Heart right ventricle (tissue), 16 donors: ENCODE measurements at places on chromosomes 1 and 21. TPM values are rescaled to one million over a fixed set of nuclear protein-coding genes. Genes with fewer than 3 reads are reported as not detected.

Gene SPATA17
- polyA plus RNA-seq, result 1.2 TPM

DNA sequence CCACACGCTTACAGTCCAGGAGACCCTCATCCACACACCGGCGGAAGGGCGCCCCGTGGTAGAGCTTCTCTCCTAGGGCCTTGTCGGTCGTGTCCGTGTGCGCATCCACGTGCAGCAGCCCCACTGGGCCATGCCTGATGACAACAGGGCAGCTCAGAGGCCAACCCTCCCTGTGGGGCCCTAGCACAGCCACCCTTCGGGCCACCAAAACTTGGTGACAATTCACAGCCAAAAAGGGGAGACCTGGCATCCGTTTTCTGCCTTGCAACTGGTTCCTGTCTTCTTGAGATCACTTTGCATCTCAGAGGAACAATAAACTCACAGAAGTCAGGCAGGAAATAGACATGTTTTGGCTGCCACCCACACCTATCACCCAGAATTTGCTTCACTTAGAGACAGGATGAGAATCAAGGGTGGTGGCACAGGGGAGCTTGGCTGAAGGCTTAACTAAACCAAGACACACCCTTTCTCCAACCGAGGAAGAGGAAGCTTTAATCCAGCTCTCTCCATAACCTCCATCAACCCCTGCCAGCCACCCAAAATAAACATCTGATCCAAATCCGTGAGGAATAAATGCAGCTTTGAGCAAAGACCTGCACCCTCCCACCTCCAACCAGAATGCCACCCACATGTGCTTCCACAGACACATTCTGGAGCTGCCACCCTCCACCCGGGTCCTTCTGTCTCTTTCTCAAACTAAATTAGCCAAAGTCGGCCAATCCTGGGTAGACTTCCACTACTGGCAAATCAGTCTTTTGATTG lies 5.7 kb downstream of the AGMAT start:
- peaks cover 3% of the 10 kb centered on the region for H3K4me1 ChIP-seq
- H3K27ac ChIP-seq, result no peak overlapping the region
- DNase-seq, result no peak
- peaks cover 10% of the 10 kb centered on the region for H3K27me3 ChIP-seq
- H3K4me3 ChIP-seq, result no peak overlapping the region

DNA sequence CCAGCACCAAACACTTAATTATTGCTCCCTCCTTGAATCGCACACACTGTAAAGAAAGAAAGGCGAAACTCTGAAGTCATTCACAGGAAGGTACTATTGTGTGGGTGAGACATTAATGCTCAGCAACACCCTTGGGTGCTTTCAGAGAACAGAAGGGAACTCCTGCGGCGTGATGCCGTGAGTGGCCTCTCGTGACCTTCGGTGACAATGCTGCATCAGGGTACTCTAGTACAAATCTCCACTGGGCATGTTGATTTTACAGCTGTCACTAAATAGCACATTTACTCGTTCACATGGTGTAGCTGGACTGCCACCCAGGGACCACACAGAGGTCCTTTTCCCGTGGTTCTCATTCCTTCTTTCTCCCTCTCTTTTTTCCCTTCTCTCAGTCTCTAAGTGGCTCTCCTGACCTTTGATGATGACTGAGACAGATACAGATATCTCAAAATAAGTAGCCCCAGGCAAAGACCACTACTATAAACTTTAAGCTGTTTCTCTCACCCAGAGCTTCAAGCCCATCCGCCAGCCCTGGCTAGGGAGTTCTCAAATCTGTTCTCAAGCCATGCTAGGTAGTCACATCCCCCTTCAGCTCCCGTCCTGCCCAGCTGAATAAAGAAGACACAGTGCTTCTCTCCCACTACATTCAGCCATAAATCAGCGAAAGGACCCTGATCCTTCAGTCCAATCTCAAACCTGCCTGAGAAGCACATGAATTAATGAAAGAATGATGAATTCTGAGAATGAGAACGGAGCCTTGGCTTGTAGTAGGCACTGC lies 223.4 kb upstream of the FMN2 start:
- H3K36me3 ChIP-seq, result no peaks in the 10 kb centered on the region
- no peak overlapping the region for H3K4me3 ChIP-seq
- H3K27ac ChIP-seq, result no peak overlapping the region
- no peak for DNase-seq
- no peaks in the 10 kb centered on the region for H3K27me3 ChIP-seq
- H3K4me1 ChIP-seq, result no peaks in the 10 kb centered on the region

DNA sequence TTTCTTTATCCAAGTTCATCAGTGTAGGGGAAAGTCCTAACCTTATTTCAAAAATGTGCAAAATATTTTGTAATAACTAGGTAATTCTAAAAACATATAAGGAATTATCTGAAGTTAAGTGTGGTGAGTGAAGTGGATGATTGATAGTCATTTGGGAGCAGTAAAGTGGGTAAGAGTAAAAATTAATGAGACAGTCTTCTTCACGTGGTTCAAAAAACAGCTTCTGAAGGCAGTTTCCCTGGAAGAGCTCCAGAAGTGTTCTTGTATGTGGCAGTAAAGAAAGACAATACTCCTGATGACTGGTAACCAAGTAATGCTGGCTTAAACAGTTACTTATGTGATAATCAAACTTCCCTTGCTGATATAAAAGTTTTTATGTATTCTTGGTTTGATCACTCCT lies 50.3 kb downstream of the LEPR start:
- H3K27ac ChIP-seq, result no peak overlapping the region
- no peaks in the 10 kb centered on the region for H3K27me3 ChIP-seq
- peaks cover 35% of the 10 kb centered on the region for H3K4me1 ChIP-seq

GRCh38 chr1:59150577-59151386 lies 146.1 kb upstream of the FGGY start:
- no peaks in the 10 kb centered on the region for H3K36me3 ChIP-seq
- H3K4me3 ChIP-seq, result peak overlapping the region; percentile 19
- H3K4me1 ChIP-seq, result peaks cover 36% of the 10 kb centered on the region
- no peaks in the 10 kb centered on the region for H3K27me3 ChIP-seq

GRCh38 chr1:210089855-210090254 lies 142.7 kb upstream of the SERTAD4 start:
- H3K4me3 ChIP-seq, result no peak overlapping the region
- H3K36me3 ChIP-seq, result no peaks in the 10 kb centered on the region
- DNase-seq, result no peak
- no peak overlapping the region for H3K27ac ChIP-seq

- no peak overlapping the region for H3K27ac ChIP-seq
- no peaks in the 10 kb centered on the region for H3K4me1 ChIP-seq
- no peaks in the 10 kb centered on the region for H3K36me3 ChIP-seq
- no peaks in the 10 kb centered on the region for H3K27me3 ChIP-seq
- H3K4me3 ChIP-seq, result no peak overlapping the region
- no peak for DNase-seq
Measured at GRCh38 chr1:192668409-192668983, 32.5 kb downstream of the RGS13 start.

GRCh38 chr1:154151311-154151710 lies 3.6 kb downstream of the NUP210L start:
- H3K4me1 ChIP-seq, result peaks cover 14% of the 10 kb centered on the region
- no peaks in the 10 kb centered on the region for H3K27me3 ChIP-seq
- peaks cover 19% of the 10 kb centered on the region for H3K36me3 ChIP-seq
- DNase-seq, result no peak
- H3K4me3 ChIP-seq, result no peak overlapping the region

DNA sequence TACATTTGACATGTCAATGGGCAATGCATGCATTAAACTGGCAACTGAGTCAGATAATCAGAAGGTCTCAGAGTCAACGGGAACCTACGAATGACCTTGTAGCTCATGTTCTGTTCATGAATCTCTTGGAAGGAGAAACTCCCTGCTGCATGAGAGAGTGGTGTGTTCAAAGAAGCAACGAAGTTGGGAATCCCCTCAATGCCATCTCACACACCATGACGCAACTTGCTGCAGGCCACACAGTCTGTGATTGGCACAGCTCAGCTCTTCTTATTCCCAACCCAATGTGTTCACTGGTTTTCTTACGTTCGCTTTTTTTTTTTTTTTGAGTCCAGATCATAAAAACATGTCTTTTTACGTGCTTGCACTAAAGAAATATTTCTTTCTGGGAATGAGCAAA lies 53.5 kb upstream of the PRDM2 start:
- DNase-seq, result no peak
- H3K27me3 ChIP-seq, result no peaks in the 10 kb centered on the region
- H3K4me1 ChIP-seq, result no peaks in the 10 kb centered on the region
- H3K36me3 ChIP-seq, result no peaks in the 10 kb centered on the region
- H3K27ac ChIP-seq, result no peak overlapping the region
- no peak overlapping the region for H3K4me3 ChIP-seq

Gene ACTL8
- not detected for polyA plus RNA-seq

DNA sequence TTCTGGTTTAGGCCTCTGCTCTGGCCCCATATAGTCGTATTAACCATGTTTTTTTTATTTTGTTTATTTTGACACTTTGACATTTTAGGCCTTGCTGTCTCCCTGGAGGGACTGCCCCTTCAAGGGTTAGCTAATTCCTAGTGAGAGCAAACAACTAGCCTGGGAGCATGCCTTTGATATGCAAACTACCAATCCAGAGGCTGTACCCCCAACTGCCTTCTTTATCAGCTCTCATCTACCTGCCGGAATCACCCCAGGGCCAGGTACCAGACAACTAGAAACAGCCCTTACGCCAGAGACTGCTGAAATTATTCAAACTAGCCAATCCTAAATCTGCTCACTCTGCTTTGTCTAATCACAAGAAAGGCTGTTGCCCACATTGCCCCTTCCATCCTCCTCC lies 13.0 kb upstream of the ST6GALNAC5 start:
- no peaks in the 10 kb centered on the region for H3K36me3 ChIP-seq
- no peaks in the 10 kb centered on the region for H3K4me1 ChIP-seq
- H3K27ac ChIP-seq, result no peak overlapping the region

- H3K4me3 ChIP-seq, result no peak overlapping the region
- no peaks in the 10 kb centered on the region for H3K36me3 ChIP-seq
- no peak for DNase-seq
- H3K27me3 ChIP-seq, result no peaks in the 10 kb centered on the region
- H3K4me1 ChIP-seq, result no peaks in the 10 kb centered on the region
Measured at GRCh38 chr1:159700312-159700711, 14.1 kb downstream of the CRP start.

GRCh38 chr1:214700437-214700836 lies 97.4 kb downstream of the CENPF start:
- no peaks in the 10 kb centered on the region for H3K4me1 ChIP-seq
- H3K36me3 ChIP-seq, result no peaks in the 10 kb centered on the region
- H3K4me3 ChIP-seq, result no peak overlapping the region
- H3K27me3 ChIP-seq, result no peaks in the 10 kb centered on the region
- DNase-seq, result no peak
- H3K27ac ChIP-seq, result no peak overlapping the region

Gene GCSAML
- polyA plus RNA-seq, result under 0.01 TPM

Gene MAEL
- 0.75 TPM for polyA plus RNA-seq

GRCh38 chr1:182644886-182645285 lies 39.5 kb downstream of the RGS8 start:
- no peaks in the 10 kb centered on the region for H3K4me1 ChIP-seq
- no peak overlapping the region for H3K4me3 ChIP-seq
- no peaks in the 10 kb centered on the region for H3K36me3 ChIP-seq
- H3K27me3 ChIP-seq, result no peaks in the 10 kb centered on the region
- no peak for DNase-seq

GRCh38 chr1:159187647-159188374 lies 16.4 kb downstream of the CADM3 start:
- H3K27me3 ChIP-seq, result peaks cover 93% of the 10 kb centered on the region
- H3K36me3 ChIP-seq, result no peaks in the 10 kb centered on the region
- peak overlapping the region; percentile 31 for H3K4me3 ChIP-seq

GRCh38 chr1:226108935-226109828 lies 46.7 kb downstream of the H3-3A start:
- DNase-seq, result peak; percentile 60
- H3K4me3 ChIP-seq, result peak overlapping the region; percentile 55
- H3K36me3 ChIP-seq, result no peaks in the 10 kb centered on the region
- H3K27me3 ChIP-seq, result no peaks in the 10 kb centered on the region

Gene SIKE1
- 26.6 TPM for polyA plus RNA-seq

DNA sequence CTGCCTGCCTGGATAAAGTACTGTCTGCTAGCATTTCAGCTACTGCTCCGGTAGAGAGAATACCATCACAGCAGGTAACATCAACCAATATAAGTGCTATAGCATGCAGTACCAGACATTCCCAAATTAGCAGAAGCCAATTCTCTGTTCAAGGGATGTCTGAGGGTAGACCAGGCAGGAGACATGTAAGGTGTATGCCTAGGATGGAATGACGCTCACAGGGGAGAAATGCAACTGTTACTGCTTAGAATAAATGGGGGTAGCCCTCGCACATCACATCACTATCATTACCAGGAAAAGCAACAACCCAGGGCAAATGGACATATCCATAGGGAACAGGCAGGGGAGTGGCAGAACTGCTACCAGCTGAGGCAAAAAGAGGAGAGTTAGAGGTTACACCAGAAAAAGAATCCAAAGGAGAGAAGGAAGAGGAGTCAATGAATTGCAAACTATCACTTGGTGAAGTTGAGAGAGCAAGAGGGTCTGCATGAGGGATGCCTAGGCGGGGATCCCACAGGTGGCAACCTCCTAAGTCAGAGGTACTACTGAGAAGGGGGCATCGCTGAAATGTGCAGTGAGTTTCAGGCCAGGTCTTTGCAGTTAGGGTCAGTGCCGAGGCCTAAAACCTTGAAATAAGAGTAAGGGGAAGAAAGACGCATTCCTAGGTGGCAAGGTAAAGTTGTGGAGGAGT lies 1.1 kb downstream of the UBE2Q1 start:
- no peaks in the 10 kb centered on the region for H3K27me3 ChIP-seq
- H3K27ac ChIP-seq, result peak overlapping the region; percentile 89
- H3K4me3 ChIP-seq, result peak overlapping the region; percentile 69
- peaks cover 32% of the 10 kb centered on the region for H3K36me3 ChIP-seq
- no peak for DNase-seq
- H3K4me1 ChIP-seq, result peaks cover 24% of the 10 kb centered on the region

Gene WNT3A
- polyA plus RNA-seq, result not detected

- H3K36me3 ChIP-seq, result no peaks in the 10 kb centered on the region
- no peak overlapping the region for H3K4me3 ChIP-seq
- peaks cover 17% of the 10 kb centered on the region for H3K27me3 ChIP-seq
- DNase-seq, result no peak
- H3K4me1 ChIP-seq, result no peaks in the 10 kb centered on the region
- H3K27ac ChIP-seq, result no peak overlapping the region
Measured at GRCh38 chr21:41751611-41752011, 15.2 kb downstream of the RIPK4 start.

Gene BEND5
- 1.2 TPM for polyA plus RNA-seq

Gene NHLH1
- polyA plus RNA-seq, result 0.06 TPM

- H3K4me1 ChIP-seq, result no peaks in the 10 kb centered on the region
- no peaks in the 10 kb centered on the region for H3K36me3 ChIP-seq
- H3K27ac ChIP-seq, result no peak overlapping the region
Measured at GRCh38 chr1:5803851-5804250, 188.4 kb downstream of the NPHP4 start.

DNA sequence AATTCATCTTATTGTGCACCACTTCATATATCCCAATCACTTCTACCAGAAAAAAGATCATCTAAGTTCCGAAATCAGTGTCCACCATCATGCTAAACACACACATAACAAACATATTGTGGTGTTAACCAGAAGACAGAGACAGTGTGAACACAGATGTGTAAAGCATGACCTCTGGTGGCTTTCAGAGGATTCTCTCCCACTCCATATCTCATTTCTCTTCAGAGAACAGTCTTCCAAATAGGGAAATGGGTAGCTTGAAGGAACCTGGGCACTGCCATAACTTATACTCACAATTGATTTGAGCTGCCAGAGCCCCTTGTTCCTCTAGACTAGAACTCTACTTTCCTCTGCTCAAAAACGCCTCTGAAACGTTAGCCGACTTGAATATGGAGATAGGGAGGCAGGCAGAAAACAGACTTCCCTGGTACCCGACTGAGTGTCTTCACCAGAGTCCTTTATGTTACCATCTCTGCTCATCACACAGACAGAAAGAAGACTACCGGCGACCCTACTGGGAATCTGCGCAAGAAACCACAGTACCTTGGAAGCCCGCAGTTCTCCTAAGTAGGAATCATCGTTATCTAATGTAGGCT lies 1.8 kb upstream of the ELAPOR1 start:
- no peak for DNase-seq
- H3K27ac ChIP-seq, result no peak overlapping the region
- H3K36me3 ChIP-seq, result no peaks in the 10 kb centered on the region
- peaks cover 38% of the 10 kb centered on the region for H3K27me3 ChIP-seq
- H3K4me1 ChIP-seq, result peaks cover 20% of the 10 kb centered on the region
